ENCODE measurements at places on chromosomes 6 and 20.

DNA sequence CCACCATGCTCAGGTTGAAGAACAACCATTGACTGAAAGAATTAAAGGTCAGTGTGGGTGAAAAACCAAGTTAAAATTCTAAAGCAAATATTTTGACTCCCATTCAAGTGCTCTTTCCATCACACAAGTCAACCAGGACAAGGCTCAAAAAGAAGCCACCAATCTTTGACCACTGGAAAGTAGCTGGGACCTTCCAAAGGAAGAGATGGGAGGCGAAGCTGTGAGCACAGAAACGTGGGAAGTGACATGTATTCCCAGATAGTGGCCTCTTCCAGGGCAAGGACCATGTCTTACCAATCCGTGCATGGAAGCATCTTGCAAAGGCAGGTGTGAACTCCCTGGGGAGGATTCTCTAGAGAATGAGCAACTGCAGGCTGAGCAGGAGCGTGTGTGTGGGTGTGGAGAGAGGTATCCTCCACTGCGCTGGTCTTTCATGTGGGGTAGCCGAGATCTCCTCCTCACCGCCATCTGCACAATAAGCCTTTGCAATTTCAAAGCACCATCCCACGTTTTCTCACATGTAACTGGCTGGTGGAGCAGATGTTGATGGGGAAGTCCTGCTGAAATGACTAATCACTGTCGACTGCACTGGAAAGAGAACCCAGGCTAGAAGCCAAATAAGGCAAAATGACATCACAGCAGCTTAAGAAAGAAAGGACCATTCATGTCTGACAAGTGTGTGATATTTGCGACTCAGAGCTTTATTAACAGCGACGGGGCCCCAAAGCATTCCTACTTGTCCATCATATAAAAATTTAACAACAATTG lies 189.4 kb upstream of the RREB1 start:
- DNase-seq = peak; percentile 91

DNA sequence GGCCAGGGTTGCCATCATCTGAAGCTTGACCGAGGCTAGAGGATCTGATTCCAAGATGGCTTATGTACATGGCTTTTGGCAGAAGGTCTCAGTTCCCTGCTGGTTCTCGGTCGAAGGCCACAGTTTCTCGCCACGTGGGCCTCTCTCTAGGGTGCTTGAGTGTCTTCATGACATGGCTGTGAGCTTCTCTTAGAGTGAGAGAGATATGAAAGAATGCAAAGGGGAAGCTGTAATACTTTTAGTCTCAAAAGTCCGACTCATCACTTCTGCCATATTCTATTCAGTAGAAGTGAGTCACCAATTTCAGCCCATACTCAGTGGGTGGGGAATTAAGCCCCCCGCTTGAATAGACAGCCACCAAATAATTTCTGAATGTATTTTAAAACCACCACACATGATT lies 94.2 kb downstream of the UTRN start:
- DNase-seq = peak; percentile 56

DNA sequence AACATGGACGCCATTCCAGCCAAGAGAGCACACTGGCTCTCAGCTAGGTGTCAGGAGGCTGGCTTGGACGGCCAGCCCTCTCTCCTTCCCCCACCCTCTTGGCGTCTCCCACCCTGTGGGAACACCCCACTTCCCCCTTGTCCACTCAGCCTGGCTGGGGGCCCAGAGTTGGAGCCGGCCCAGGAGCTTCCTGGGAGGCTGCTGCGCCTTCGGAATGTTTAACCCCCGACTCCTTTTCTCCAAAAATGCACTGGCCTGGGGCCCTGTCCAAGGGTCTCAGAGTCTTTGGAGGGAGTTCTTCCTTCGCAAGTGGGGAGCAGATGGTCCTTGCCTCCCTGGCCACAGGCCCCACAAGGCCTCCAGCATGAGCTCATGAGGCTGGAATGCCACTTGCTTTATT lies 4.1 kb downstream of the ADAM33 start:
- no peak for DNase-seq

- DNase-seq = no peak
These were observed 699.7 kb upstream of the ID4 start for GRCh38 chr6:19137505-19137904.

GRCh38 chr6:102981490-102982015 lies 1588.0 kb downstream of the GRIK2 start:
- DNase-seq = no peak

GRCh38 chr20:20941468-20941889 lies 164.7 kb downstream of the LINC00237 start:
- DNase-seq = no peak

- no peak for DNase-seq
These were observed 49.2 kb downstream of the MYH7B start for GRCh38 chr20:35004749-35005462.

- DNase-seq = no peak
These were observed 49.5 kb upstream of the TULP4 start for GRCh38 chr6:158262755-158263154.

- peak; percentile 30 for DNase-seq
These were observed 49.7 kb upstream of the SNX9 start for GRCh38 chr6:157773248-157773773.

DNA sequence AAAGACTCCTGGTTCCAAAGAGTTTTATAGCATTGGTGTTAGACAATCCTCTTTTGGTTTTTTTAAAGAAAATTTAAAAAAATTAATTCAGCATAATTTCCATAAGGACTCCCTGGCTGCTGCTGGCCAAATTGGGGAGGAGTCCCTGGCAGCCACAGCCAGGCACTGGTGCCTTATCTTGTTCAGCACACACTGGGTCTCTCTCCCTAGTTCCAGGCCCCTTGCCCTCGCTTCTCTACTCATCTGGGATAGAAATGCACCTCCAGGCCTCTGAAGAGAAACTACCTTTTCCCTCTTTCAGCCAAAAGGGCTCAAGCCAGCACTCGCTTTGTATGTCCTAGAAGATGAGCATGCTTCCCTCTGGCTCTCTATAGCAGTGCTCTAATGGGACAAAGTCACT lies 13.4 kb upstream of the MAPK13 start:
- no peak for DNase-seq

GRCh38 chr20:32149566-32150170 lies 40.2 kb downstream of the TM9SF4 start:
- DNase-seq = no peak

GRCh38 chr6:150738092-150738629 lies 127.3 kb upstream of the MTHFD1L start:
- no peak for DNase-seq

GRCh38 chr6:85113934-85114580 lies 335.8 kb upstream of the NT5E start:
- DNase-seq = no peak

DNA sequence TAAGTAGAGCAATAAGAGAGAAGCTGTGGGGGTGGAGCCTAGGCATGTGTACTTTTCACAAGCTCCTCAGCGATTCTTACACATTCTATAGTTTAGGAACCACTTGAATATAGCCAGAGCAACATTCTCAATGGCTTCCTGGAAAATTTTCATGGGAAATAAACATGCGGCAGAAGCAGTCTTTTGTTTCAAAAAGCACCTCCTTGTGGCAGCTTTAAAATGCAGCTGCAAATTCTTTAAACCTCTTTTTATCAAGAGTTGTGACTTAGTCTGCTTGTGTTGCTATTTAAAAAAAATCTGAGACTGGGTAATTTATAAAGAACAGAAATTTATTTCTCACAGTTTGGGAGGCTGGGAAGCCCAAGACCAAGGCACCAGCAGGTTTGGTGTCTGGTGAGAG lies 23.8 kb downstream of the NKX2-2 start:
- DNase-seq = no peak

DNA sequence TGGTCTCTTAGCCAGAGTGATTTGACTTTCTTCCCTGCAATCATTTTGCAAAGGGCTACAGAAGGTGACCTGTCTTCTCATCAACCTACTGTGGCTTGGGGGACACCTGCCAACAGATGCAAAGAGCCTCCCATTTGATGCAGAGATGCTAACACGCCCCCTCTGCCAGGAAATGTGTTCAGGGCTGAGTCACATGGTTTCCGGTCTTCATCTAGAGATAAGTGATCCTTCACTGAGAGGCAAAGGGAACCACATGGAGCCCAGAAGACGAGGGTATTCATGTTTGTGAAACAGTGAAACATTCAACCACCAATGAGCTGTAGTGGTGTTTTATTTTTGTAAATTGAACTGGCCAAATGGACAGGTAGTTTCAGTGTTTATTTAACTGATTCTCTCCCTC lies 109.0 kb upstream of the RIN2 start:
- DNase-seq = no peak

GRCh38 chr20:23374441-23374840 lies 12.5 kb downstream of the GZF1 start:
- no peak for DNase-seq

DNA sequence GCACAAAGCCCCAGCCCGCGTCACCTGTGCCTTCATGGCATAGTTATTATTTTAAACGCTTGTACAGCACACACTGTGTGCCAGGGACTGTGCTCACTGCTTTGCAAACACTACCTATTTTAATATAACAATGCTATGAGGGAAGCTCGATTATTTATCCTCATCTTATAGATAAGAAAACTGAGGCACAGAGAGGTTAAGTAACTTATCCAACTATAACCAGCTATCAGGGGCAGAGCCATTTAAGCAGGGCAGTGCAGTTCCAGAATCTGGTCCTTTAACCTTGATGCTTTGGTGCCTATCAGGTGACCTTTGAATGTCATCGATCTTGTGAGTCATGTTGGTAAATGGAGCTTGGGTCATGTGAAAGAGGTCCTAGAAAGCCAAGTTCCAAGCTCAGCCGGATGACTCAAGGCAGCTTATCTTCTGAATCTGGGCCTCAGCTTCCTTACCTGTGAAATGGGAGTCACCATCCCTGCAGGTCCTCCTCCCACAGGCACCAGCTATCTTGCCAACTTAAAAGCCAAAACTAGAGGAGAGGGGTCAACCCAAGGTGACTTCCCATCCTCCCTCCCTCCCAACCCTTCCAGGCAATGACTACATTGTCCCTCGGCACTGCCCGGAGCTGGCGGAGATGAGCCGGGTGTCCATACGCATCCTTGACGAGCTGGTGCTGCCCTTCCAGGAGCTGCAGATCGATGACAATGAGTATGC lies 56.4 kb upstream of the TTPAL start:
- no peak for DNase-seq

GRCh38 chr6:121491576-121491975 lies 56.1 kb downstream of the GJA1 start:
- no peak for DNase-seq

- DNase-seq = peak; percentile 9
These were observed 41.2 kb downstream of the THBS2 start for GRCh38 chr6:169212436-169212835.
